ENCODE measurements at places on chromosomes 13 and 19.

DNA sequence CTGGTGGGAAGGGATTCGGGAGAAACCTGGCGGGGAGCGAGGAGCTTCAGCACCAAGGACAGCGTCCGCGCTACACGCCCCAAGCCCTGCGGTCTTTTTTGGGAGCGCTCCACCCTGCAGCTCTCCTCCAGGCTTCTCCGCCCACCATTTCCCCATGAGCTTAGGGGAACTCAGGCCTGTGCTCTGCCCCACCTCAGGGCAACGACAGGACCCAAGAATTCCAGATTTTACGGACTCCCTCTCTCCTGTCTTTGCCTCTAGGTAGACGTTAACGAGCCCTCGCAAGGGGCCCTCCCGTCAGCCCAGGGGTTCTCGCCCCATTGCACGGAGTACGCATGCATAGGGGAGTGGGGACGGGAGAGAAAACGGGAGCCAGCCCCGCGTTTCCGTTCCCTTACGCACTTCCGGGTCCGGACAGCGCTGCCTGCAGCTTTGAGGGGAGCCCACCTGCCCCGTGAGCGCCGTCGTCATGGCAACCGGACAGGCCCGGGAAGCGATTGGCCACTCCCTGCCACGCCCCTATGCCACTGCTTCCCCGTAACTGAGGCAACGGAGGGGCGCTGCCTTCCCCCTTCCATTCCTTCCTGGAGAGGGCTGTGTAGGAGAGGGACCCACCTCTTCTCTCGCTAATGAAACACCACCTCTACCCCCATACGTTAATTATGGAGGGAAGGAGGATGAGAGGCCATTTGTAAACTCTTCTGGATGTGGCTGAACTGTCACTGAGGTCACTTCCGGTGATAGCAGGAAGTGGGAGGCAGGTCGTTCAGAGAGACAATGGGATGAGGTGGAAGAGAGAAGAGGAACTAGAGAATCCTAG lies 20.8 kb downstream of the NOVA2 start:
- DNase-seq = no peak

GRCh38 chr19:55340784-55341147 lies 1.1 kb downstream of the KMT5C start:
- DNase-seq = peak; percentile 49

- DNase-seq = no peak
Measured at GRCh38 chr13:41994696-41995095, 33.8 kb upstream of the VWA8 start.

GRCh38 chr19:9109959-9110358 lies 2.7 kb upstream of the OR7G2 start:
- no peak for DNase-seq

GRCh38 chr19:57008432-57008831 lies 111.4 kb upstream of the USP29 start:
- DNase-seq = no peak

DNA sequence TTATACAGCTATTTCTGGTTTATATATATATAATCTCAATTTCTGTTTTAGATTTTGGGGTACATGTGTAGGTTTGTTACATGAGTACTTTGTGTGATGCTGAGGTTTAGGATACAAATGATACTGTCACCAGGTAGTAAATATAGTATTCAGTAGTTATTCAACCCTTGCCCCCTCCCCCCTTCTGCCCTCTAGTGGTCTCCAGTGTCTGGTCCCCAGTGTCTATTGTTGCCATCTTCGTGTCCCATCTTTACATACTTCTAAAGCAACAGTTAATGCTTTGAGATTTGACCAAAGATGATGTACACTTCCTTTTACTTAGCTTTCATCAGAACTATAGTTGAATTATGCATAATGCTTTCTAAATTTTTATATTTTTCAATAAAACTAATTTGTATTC lies 1623.4 kb upstream of the PRR20A start:
- no peak for DNase-seq

DNA sequence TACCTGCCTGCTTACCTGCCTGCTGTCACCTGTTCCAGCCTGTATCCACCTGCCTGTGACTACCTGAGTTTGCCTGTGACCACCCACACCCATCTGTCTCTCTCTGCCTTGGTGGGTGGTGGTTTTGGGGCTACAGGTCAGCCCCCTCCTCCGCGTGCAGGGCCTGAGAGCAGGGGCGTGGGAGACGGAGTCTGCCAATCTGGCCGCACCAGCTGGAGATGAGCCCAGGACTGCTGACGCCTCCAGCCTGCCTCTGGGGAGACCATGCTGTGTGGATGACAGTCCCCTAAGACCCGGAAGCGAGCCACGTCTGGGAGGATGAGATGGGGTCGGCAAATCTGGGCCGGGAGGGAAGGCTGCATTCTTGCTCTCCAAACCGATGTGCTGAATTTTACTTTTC lies 15.9 kb upstream of the KCTD15 start:
- no peak for DNase-seq

DNA sequence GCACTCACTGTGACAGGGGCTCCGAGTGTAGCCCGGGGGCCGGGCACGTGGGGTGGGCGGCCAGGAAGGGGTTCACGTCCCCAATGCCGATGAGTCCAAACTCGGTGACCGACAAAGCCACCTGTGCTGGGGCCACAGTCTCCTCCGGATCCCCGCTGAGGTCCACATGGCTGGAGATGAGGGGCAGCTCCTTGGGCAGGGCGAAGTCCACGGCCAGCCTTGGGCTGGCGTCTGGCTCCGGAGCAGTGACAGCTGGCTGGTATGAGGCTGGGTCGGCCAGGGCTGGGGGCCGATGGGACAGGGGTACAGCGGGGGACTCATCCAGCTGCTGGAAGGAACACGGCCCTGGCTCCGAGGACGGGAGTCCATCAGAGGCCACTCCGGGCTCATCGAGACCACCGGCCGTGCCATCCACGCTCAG lies 15.9 kb upstream of the PLPP2 start:
- no peak for DNase-seq

- no peak for DNase-seq
Measured at GRCh38 chr13:80250213-80250810, 90.6 kb downstream of the SPRY2 start.

DNA sequence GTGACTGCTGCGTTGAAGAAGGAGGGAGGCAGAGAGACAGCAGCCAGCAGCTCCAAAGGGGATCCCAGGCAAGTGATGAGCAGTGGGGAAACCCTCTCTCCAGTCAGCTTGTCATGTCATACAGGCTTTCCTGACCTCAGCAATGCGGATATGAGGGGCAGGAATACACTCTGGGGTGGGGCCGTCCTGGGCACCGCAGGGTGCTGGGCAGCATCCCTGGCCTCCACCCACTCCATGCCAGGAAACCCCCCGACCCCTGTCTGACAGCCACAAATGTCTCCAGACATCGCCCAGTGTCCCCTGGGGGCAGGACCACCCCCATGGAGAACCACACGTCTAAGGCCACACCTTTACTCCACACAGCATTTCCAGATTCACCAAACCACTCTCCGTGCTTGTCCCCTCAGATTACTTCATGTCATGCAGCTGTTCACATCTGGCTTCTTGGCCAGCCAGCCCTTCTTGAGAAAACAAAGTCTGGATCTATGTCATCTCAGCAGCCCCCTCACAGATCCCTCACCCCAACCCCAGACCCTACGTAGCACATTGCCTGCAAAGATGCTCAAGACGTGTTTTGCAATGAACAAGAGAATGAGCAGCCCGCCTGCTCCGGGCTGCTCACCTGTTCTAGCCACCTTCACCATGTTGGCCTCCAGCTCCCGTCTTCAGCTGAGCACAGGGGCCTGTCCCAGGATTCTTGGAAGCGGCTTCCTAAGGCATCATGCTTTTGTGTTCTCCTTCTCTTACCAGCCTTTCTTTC lies 46.5 kb downstream of the RFX2 start:
- peak; percentile 13 for DNase-seq

DNA sequence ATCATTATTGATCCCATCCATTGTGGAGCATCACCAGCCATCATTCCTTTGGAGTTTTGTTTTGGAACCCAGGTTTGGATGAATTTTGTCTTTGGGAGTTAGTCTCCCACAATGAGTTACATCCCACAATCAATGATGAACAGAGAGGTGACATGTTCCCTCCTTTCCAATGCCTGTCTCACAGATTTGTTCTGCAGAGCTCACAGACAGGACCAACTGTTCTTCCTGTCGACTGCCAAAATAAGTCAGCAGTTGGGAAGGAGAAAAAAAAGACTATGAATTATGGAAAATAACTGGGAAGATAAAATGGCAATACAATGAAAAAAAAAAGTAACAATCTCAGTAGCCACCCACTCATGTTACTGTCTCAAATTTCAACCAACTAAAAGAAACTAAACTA lies 489.1 kb downstream of the MYO16 start:
- DNase-seq = no peak

GRCh38 chr19:33509774-33510173 lies 11.8 kb downstream of the PEPD start:
- DNase-seq = no peak

DNA sequence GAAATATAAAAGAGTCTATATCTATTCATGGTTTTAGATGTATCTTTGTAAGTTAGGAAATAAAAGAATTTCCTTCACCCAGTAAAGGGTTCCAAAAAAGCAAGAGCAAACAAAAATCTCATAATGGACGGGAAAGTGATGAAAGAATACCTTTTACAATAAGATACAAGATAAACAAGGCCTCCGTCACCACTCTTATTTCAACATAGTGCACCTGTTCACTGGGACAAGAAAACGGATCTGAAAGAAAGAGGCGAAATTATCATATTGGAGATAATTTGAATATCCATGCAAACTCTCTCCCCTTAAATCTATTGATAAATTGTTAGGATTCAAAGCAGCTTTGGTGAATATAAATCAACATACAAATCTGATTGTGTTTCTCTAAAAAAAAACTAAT lies 877 bp upstream of the NLRP11 start:
- no peak for DNase-seq

DNA sequence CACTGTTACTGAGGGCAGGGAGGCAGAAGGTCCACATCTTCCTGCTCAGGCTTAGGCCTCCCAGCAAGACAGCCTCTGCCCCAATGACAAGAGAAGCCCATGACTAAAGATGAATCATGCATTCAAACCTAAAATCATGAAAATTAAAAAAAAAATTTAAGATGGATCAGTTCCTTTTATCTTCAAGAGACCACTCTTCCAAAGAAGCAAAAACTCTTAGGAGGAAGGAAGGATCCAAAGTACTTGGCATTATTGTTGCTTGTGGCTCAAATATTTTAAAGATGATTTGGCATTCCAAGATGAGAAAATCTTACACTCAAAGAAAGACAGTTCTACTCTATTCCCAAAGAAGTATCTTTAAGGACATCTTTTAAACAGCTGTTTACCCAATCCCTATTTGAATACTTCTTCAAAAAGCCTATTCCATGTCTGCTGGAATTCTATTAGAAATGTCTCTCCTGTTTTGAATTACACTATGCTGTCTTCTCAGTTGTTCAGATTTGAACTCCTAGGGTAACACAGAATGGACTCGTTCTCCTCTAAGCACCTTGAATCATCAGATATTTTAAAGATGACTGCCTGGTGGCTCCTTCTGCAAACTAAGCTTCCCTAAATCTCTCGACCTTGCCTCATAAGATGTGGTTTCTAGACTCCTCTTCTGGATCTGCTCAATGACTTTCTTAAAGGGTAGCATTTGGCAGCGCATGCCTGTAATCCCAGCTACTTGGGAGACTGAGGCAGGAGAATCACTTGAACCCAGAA lies 7.0 kb downstream of the SERP2 start:
- no peak for DNase-seq

DNA sequence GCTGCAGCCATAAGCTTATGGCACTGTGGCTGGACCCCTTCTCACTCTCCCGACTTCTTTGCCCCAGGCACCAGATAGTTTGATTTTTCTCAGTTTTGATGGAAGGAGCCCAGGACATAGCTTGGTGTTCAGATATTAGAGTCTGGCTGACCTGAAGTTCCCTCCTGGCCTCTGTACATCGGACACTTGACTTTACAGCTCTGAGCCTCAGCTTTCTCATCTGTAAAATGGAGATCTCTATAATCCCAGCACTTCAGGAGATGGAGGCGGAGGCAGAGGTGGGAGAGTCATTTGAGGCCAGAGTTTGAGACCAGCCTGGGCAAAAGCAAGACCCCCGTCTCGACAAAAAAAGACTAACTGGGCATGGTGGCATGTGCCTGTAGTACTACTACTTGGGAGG lies 909 bp downstream of the CC2D1A start:
- DNase-seq = no peak

DNA sequence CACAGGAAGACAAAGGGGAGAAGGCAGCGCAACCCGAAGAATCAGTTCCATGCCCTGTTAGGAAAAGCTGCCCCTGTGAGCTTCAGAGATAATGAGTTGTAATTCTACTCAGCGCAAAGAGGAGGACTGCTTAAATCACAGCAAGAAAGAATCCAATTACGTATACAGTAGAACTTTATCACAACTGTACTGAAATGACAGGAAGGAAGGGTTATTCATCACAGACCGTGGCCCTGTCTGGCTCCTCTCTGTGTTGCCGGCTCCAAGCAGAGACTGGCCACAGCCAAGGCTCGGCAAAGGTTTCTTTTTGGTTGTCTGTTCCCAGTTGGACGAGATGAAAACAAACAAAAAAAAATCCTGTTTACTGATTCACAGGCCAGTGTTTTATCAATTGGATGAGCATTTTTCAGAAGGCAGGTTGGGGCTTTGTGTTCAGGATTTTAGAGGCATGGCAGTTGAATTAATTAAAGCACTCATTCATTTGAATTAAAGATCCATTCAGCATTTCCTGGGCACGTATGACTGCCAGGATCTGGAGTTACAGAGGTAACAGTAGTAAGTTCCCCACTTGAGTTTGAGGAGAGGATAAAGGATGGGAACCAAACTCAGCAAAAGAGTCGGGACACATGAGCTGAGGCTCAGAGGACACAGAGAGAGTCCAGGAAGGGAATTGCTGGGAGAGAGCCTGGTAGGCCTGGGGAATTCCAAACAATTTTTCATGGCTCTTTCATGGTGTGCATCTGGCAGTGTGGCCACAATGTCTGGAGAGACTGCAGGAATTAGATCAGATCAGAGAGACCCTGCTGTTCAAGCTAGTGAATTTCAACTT lies 341.0 kb downstream of the DNAJC15 start:
- no peak for DNase-seq

GRCh38 chr19:3670796-3671679 lies 29.2 kb downstream of the PIP5K1C start:
- DNase-seq = peak; percentile 49

DNA sequence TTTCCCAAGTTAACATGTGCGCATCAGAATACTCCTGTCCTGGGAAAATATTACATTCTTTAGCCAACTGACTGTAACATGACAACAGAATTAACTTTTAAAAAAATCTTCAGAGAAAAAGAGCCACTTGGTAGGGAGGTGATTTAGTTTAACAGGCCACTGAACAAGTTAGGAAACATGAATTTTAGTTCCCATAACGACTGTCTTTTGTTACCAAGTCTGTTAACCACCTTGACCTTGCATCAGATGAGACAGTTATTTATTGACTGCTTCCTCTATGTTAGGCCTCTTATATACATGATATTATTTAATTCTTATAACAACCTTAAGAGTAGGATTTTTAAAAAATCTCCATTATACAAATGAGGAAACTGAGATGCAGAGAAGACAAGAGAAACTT lies 268.6 kb downstream of the NDFIP2 start:
- DNase-seq = no peak

Data from left colon (tissue), 2 donors.